ENCODE measurements at places on chromosomes 4 and X.

- DNase-seq = no peak
Observed at GRCh38 chrX:49892542-49892941, 13.3 kb downstream of the USP27X start.

GRCh38 chr4:116357758-116358157 is 727.6 kb downstream of the TRAM1L1 start:
- peak; percentile 49 for DNase-seq

DNA sequence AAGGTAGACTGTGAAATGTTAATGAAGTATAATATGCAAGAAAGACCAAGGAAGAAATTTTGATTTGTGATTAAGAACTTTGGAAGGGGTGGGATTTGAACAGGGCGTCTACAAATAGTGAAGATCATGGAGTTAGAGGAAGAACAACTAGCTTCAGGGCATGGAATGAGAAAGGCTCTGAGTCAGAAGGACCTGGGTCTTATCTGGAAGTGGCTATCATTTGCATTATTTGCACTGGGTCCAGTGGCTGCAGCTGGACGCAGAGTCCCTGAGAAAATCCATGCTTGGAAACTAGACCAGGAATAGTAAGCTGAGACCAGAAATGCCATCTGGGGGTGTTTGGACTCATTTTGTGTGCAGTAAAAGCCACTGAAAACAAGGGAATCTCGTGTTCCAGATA is 4.3 kb upstream of the LIMCH1 start:
- no peak for DNase-seq

DNA sequence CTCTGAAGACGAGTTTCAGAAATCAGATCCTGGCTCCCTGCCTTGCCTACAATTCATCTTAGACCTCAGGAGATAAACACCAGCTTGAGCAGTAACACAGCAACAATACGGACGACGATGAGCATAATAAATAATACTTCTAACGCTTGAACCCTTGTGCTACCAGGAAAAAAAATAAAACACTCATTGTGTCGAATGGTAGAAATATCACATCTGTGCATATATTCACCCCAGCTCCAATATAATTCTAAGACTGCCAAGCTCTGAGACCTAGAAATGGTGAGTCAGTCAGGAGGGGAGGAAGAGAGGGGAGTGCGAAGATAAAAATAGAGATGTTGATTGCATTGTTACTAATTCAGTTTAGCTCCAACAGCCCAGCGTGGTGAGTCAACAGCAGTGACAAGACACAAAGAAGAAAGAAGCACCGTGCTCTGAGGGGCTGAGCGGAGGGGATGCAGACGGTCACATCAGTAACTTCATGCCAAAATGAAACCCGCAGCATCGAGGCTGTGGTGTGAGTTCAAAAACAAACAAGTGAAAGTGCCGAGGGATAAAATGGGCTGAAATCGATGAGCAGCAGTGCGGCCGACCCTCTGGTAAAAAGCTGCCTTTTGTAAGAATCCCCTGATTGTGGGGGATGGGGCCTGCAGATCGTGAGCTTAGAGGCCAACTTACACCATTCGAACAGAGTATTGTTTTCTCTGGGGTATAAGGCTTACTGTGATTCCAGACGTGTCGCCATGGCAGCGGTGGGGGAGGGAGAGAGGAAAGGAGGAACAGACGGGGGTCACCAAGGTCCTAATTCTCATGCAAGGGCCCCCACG is 150.4 kb downstream of the MGST2 start:
- DNase-seq = no peak

DNA sequence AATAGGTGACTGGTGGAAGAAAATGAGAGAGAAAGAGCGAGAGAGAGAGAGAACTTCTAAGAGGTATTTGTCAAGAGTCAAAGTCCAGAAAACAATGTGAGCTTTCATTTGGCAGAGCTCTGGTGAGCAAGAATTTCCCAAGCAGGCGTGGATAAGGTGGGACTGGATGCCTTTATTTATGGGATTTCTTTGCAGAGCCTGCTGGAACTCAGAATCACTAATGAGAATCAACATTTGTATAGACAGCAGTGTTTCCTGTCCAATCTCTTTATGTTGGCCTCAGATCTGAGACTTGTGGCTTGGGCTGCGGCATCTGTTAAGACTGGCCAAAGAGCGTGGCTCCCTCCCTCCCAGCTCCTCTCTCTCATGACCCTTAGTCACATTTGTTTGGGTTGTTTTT is 67.9 kb upstream of the TBL1X start:
- DNase-seq = no peak

- peak; percentile 74 for DNase-seq
Observed at GRCh38 chrX:40922307-40922706, 162.9 kb upstream of the USP9X start.

GRCh38 chr4:41437111-41437536 is 100.8 kb upstream of the LIMCH1 start:
- no peak for DNase-seq

DNA sequence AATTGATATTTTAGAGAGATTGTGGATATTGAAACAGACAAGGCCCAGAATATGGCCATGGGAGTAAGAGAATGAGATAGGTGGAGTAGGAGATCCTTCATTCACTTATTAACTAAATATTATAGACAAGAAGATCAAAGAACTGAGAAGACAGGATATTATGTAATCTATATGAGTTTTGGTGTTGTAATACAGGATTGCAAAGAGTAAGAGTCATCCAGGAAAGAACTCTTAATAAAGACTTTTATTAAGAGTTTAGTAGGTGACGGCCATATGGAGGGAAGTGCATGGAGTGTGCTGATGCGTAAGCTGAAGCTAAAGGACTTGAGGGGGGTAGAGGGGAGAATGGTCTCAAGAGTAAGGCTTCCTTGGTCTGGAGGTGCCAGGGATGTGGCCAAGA is 153.7 kb downstream of the VEGFC start:
- DNase-seq = no peak

GRCh38 chr4:72886602-72887001 is 182.9 kb downstream of the COX18 start:
- peak; percentile 7 for DNase-seq

GRCh38 chrX:57156397-57157049 is 19.3 kb upstream of the SPIN2A start:
- DNase-seq = peak; percentile 18

- no peak for DNase-seq
Observed at GRCh38 chr4:8410641-8411271, 29.8 kb downstream of the ACOX3 start.

DNA sequence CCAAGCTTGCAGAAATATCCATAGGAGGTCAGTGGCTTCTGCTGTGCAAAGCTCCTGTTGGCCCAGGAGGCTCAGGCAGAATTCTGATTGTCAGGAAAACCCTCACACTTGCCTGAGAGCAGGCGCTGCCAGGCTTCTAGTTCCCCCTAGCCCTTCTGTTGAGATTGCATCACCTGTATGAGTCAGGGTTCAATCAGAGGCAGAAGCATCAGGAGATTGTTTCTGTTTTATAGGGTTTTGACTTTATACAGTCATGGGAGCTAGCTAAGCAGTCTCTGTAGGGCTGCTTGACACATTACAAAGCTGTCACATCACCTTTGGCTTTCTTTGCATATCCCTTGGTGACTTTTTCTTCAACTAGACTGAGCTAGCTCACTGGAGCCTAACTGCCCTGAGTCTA is 27.8 kb downstream of the DIPK2B start:
- DNase-seq = no peak

GRCh38 chrX:86039625-86040568 is 7.5 kb downstream of the CHM start:
- no peak for DNase-seq

GRCh38 chr4:80215449-80216052 is 18.2 kb downstream of the PRDM8 start:
- peak; percentile 35 for DNase-seq

DNA sequence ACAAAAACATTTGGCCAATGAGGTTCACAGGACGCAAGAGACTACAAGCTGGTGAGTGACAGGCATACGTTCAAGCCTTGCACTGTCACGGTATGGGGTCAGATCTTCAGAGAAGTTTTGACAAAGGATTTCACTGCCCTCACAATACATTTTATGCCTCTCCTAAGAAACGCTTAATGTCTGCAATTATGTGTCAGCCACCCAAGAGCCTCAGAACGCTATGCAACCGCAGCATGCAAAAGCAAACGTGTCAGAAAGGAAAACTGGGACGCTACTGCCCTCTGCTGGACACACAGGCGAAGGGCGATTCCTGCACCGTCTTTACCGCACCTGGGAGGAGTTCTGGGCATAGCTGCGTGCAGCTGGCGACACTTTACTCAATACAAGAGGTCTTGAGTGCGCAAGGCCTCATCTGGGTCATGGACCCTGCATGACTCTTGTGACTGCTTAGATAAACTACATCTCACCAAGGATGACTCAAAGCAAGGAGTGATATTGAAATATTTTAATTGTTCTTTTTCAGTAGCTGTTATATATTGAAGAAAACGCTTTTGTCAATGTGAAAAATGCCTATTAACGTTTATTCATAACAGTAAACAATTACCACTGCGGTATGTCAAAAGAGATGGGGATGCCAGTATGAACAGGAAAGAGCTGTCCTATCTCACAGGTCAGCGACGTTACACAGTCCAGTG is 147.6 kb upstream of the FRG1 start:
- DNase-seq = peak; percentile 75

DNA sequence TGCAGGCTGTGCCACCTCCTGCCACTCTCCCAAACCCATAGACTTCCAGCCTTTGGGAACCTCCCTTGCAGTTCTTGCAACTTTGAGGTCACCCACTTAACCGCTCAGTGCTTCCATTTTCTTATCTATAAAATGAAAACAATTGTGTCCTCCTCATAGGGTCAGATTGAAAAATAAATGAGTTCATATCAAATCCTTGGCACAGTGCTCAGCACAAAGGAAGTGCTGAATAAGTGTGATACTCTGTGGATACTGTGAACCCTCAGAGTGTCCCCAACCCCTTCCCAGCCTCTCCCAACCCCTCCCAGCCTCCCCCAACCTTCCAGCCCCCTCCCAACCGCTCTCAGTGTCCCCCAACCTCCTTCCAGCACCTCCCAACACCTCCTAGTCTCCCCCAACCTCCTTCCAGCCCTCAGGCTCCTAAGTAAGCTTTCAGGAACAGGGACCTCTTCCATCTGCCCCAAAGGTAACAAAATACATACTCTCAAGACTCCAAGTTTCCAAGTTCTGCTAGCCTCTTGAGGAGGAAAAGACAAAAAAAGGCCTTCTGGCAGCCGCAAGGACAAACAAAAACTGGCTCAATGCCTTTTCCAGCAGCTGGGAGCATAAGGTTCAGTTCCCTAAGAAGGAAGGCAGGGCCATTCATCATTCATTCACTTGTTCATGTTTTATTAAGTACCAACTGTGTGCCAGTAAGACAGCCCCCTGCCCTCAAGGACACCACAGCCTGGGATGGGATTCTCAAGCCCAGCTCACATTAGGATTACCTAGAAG is 46.1 kb upstream of the LGI2 start:
- no peak for DNase-seq

DNA sequence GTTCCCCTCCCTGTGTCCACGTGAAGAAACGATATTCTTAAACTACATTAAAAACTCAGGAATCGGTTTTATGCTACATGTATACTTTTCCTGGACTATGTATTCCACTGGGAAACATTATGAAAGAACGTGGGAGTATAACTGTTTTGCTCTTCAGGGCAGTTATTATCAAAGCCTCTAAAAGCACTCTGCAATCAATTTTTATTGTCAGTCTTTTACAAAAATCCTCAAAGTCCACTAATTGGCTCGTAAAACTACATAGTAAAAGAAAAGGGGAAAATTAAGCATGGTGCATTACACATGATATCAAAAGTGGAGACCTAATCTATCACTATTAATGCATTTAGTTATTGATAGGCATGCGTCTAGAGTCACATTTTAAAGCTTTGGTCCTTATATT is 11.4 kb upstream of the CFAP299 start:
- DNase-seq = no peak

DNA sequence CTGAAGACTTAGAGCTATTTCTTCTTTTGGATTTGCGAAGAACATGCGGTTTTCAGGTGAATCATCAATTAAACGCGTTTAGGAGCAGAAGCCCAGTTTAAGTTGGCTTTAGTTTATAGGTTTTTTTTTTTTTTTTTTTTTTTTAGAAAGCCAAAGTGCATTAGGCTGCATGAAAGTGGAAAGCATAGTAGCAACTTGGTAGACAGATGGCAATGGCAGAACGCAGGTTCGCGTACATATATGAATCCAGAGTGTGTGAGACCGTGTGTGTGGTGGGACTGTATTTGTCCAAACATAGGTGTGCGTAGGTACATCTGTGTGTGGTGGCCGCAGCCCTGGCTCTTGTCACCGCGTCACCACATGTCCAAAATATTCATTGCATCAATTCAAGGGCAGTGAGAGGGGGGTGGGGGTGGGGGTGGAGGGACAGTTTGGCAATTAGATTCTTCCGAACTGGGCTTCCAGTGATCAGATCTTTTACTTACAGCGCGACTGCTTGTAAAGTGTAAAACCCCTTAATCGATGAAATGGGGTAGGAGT is 901 bp downstream of the JADE1 start:
- peak; percentile 31 for DNase-seq

- no peak for DNase-seq
Observed at GRCh38 chr4:187470061-187470460, 525.5 kb upstream of the ZFP42 start.

GRCh38 chr4:89531932-89532640 is 224.5 kb upstream of the GPRIN3 start:
- no peak for DNase-seq

DNA sequence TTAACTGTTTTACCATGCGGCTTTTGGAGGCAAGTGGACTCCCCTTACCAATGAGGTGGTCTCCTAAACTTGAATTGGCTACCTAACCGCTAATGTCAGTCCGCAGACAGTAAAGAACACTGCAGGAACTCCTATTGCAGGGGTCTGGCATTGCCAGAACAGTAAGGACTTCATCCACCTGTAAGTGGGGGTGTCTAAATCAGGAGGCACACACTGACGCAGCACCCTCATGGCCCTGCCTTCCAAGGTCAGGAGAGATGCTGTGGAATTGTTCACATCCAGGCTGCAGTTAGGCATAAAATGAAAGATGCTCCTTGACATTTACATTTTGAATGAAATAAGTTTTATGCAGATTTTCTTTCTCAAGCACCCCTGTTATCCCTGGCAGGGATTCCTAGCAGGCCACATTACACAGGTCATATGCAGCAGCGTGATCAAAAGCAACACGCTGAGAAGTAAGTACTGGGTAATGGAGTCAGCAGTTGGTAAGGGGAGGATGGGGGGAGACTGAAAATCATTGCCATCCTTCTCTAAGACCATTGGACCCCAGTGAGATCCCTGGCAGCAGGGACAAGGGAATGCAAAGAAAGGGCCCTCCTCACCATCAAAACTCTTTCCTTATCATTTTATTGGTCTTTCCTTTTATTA is 3.8 kb downstream of the PPARGC1A start:
- no peak for DNase-seq

DNA sequence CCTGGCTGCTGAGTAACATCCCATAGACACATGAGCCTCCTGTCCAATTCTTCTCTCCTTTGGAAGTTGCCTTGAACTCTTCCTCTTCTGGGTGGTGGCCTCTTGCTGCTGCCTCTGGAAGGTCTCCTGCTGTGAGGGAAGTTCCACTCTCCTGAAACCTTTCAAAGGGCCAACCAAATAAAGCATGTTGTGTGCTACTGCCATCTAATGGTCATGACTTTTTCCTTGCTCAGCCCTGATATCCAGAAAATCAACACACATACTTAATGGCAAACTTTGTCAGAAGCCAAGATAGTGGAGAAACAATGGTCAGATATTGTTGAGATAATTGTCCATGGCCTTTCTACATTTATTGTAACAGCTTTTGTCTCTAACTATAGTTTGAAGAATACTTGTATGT is 19.1 kb upstream of the ZXDA start:
- DNase-seq = peak; percentile 62

- DNase-seq = peak; percentile 73
Observed at GRCh38 chr4:73341454-73341853, 62.6 kb upstream of the ALB start.

- peak; percentile 41 for DNase-seq
Observed at GRCh38 chrX:53686151-53686885, at the start of gene HUWE1. Gene HUWE1, minus strand, starts transcription at chrX:53686719. Its CDS starts 32,612 bp downstream, at chrX:53654107.

- no peak for DNase-seq
Observed at GRCh38 chrX:119481323-119481801, 13.1 kb downstream of the SLC25A5 start.

Data from T47D (cell line).